CD4-positive, CD25-positive, alpha-beta regulatory T cell (primary cell): ENCODE measurements at places on chromosomes 3 and 15. TPM values are rescaled to one million over a fixed set of nuclear protein-coding genes. Genes with fewer than 3 reads are reported as not detected.

DNA sequence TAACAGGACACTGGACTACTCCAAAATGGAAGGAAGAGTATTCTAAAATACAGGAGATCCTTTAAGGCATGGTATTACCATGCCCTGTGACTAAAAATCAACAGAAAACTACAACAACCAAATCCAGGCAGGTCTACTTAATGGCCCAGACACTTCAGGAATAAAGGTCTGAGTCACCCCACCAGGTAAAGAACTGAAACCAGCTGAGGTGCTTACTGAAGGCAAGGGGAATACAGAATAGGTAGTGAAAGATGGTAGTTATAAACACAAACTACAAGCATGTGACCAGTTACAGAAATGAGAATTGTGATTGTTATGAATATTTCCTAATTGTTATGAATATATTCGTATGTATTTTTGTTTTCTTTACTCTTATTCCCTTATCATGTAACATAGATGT is 13.4 kb downstream of the IFT57 start:
- H3K27me3 ChIP-seq: no peaks in the 10 kb centered on the region
- no peak overlapping the region for H3K27ac ChIP-seq
- H3K4me3 ChIP-seq: no peak overlapping the region
- no peak for DNase-seq
- peaks cover 41% of the 10 kb centered on the region for H3K36me3 ChIP-seq

- no peaks in the 10 kb centered on the region for H3K4me1 ChIP-seq
- H3K27ac ChIP-seq: no peak overlapping the region
- H3K36me3 ChIP-seq: peaks cover 12% of the 10 kb centered on the region
- no peak for DNase-seq
- H3K4me3 ChIP-seq: no peak overlapping the region
- H3K27me3 ChIP-seq: no peaks in the 10 kb centered on the region
Observed at GRCh38 chr15:66515901-66516322, 10.8 kb downstream of the ZWILCH start.

GRCh38 chr3:172059532-172059931 is 20.2 kb downstream of the FNDC3B start:
- peaks cover 29% of the 10 kb centered on the region for H3K4me1 ChIP-seq
- no peak overlapping the region for H3K27ac ChIP-seq
- no peaks in the 10 kb centered on the region for H3K36me3 ChIP-seq
- H3K4me3 ChIP-seq: no peak overlapping the region

- no peak overlapping the region for H3K27ac ChIP-seq
- no peaks in the 10 kb centered on the region for H3K36me3 ChIP-seq
- H3K27me3 ChIP-seq: no peaks in the 10 kb centered on the region
- H3K4me3 ChIP-seq: no peak overlapping the region
Observed at GRCh38 chr15:97654481-97655076, 305.9 kb upstream of the ARRDC4 start.

- H3K4me3 ChIP-seq: no peak overlapping the region
- no peaks in the 10 kb centered on the region for H3K27me3 ChIP-seq
- no peaks in the 10 kb centered on the region for H3K36me3 ChIP-seq
- no peak for DNase-seq
- no peaks in the 10 kb centered on the region for H3K4me1 ChIP-seq
Observed at GRCh38 chr3:58779934-58780333, 113.4 kb upstream of the FAM3D start.

GRCh38 chr3:57077630-57078343 is 17.3 kb downstream of the SPATA12 start:
- no peak for DNase-seq
- peak overlapping the region; percentile 50 for H3K4me3 ChIP-seq
- peaks cover 14% of the 10 kb centered on the region for H3K4me1 ChIP-seq
- peaks cover 35% of the 10 kb centered on the region for H3K27me3 ChIP-seq
- H3K27ac ChIP-seq: no peak overlapping the region

Gene HCN4
- total RNA-seq: not detected

Gene GXYLT2
- total RNA-seq: 0.25 TPM
